ENCODE measurements at places on chromosomes 4 and X.

DNA sequence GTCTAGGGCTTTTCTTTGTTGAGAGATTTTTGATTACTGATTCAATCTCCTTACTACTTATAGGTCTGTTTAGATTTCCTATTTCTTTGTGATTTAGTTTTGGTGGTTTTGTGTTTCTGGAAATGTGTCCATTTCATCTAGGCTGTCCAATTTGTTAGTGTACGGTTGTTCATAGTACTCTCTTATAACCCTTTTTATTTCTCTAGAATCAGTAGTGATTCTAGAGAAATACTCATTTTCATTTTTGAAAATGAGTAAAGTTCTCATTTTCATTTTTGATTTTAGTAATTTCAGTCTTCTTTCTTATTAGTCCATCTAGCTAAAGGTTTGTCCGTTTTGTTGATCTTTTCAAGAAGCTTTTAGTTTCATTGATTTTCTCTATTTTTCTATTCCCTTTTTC is 7.5 kb downstream of the IL13RA1 start:
- DNase-seq: no peak

DNA sequence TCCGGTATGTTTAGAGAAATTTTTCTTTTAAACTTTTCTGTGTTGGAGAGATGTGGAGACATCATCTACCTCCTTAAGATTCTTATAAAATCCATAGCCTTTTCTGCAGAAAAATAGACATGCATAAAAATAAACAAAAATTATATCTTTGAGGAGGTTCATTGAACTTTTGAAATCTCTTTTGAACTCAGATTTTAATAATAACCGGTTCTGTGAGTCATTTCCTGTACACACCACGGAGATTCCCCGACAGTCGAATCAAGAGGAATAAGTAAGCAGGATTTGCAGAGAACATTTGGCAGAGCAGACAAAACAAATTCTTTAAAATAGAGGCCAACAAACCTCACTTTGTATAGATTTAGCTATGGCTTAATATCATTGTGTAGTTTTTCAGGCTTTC is 918.7 kb upstream of the POU3F4 start:
- DNase-seq: no peak

GRCh38 chr4:147054228-147054872 is 108.7 kb upstream of the TTC29 start:
- no peak for DNase-seq

DNA sequence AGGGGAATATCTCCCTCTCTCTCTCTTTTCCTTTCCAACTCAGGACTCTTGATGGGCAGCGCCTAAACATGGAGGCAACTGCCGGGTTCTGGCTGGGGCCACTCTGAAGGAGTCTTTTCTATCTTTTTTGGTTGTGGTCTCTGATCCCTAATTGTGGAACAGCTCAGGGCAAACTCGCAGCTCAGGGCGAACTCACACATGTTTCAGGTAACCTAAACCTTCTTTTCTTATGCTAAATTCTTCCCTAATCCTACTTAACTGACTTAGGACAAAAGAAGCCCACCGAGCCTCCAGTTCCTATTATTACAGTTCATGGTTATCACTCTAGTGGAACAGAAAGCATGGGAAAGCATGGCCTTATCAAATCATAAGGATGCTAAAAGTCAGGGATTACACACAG is 21.3 kb downstream of the ETDA start:
- no peak for DNase-seq

GRCh38 chrX:148314876-148315275 is 185.5 kb upstream of the AFF2 start:
- DNase-seq: no peak

DNA sequence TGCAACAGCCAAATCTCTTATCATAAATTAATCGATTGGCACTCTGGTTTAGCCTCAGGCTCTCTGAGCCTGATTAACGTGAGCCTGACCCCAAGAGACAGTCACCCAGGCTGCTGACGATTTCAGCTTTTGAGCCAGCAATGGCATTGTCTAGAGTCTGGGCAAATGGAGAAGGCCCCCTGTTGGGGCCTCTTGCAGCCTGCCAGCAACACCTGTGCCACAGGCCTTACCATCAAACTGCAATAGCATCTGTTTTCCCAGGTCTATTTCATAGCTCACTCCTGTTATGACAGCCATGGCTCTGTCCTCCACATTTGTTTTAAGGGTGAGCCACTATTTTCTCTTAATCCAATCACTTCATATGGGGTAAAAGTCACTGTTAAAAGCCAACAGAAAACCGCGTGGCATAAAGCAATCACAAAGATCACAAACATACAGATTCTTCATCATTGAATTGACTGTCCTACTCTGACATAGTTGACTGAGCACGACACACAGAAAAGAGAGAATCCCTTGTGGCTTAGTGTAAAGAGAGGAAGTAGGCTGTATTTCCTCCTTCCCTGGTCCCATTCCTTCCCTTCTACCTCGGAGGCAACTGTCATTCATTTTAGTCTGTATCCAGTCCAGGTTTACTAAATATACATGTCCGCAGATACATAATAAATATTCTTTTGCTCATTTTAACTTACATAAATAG is 47.8 kb downstream of the SLC9A7 start:
- peak; percentile 64 for DNase-seq

DNA sequence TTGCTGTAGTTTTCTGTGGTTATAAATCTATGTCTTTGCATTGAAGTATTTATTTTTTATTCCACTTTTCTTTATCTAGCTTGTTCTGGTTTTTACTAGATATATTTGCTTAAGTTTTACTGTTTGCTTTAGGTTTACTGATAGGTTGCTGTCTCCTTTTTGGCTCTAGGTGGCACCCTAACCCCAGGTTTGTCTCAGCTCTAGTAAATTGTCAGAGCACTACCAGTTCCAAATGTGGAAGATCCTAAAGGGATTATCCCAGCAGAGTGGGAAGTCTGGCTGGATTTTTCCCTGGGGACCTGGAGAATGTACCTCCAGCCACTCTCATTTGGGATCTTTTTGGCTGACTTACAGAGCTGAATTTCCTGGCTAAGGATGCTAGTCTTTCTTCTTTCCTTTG is 106.1 kb downstream of the PBDC1 start:
- peak; percentile 35 for DNase-seq

- DNase-seq: no peak
Measured at GRCh38 chrX:118530219-118530911, 34.8 kb downstream of the DOCK11 start.

- peak; percentile 1 for DNase-seq
Measured at GRCh38 chrX:22300130-22300529, 27.4 kb downstream of the CBLL2 start.

- DNase-seq: no peak
Measured at GRCh38 chr4:751676-752075, 46.0 kb downstream of the PCGF3 start.

DNA sequence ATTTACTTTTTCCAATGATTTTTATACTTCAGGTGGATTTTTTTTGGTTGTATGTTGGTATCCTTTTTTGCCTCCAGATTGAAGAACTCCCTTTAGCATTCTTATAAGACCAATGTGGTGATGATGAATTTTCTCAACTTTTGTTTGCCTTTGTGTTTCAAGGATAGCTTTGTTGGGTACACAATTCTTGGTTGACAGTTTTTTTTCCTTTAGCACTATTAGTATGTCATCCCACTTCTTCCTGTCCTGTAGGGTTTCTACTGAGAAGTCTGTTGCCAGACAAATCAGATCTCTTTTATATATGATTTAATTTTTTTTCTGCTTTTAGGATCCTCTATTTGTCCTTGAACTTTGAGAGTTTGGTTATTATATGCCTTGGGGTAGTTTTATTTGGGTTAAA is 463.0 kb upstream of the GALNT7 start:
- no peak for DNase-seq

Measured in NAMALWA (cell line).